Fibroblast of skin of left biceps (primary cell): ENCODE measurements at places on chromosomes 3 and 15.

GRCh38 chr3:30102356-30102755 is 504.0 kb upstream of the TGFBR2 start:
- DNase-seq: no peak

DNA sequence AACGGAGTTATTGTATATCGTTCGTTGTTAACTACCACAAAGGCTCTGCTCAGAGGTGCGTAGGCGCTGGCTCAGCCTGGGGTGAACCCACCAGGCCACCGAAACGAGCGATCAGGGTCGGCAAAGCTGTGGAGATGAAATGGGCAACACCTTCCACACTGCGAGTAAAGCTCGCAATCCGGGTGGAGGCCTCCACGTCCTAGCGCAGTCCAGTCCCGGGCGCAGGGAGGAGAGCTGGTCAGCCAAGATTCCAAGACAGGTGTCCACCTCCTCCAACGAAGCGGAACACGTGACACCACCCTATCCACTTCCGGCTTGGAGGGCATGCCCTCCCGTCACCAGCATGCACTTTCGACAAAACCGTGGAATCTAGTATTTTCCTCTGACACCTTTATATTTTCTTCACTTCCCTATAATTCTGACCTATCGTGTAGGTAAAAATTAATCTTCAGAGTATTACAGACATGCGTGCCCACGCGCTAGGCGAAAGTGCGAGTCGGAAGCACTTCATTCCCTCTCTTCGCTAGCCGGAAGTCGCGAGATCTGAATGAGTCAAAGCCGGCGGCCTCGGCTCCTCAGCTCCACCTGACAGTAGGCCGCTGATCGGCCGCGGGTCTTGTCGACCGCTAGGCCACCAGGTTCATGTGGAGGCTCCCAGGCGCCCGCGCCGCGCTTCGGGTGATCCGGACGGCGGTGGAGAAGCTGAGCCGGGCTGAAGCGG is at the start of gene PDE12:
Gene PDE12, plus strand, starts transcription at position 537 of the 721 bp plus-strand sequence. Its CDS starts 106 bp downstream, at position 643.
- DNase-seq: peak; percentile 81

DNA sequence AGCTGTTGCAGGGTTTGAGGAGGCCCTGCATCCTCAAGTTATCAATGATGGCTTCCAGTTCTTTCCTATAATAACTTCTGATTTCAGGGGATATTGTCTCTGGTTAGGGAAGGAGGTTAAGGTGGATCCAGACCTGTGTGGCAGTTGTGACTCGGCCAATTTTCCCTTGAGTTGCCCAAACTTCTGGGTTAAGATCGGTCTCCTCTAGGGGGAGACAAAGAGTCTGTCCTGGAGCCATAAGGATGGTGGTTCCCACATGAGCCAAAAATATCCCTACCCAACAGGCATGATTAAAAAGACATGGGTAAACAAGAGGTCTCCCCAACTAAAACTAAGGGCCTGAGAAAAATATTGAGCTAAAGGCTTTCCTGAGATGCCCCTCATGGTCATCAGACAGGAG is 227.5 kb upstream of the MDFIC2 start:
- DNase-seq: no peak

- no peak for DNase-seq
These were observed 6.7 kb downstream of the CA12 start for GRCh38 chr15:63374686-63375520.

DNA sequence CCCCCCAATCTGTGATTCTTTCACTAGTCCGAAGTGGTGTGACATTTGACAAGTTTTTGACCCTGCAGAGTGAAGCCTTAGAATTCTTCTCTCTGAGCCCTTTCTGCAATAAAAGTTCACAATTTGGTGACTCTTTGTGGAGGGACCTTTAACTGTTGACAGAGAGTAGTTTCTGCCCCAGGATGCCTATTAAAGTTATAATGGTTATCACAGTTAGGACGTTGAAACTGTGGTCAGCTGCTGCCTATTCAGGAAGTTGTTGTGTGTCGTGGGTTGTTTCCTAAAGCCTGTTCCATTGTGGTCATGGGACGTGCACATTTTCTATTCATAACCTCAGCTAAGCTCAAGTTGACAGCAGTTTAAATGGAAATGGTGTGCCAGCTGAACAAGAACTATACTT is 274.5 kb downstream of the NEK10 start:
- no peak for DNase-seq

DNA sequence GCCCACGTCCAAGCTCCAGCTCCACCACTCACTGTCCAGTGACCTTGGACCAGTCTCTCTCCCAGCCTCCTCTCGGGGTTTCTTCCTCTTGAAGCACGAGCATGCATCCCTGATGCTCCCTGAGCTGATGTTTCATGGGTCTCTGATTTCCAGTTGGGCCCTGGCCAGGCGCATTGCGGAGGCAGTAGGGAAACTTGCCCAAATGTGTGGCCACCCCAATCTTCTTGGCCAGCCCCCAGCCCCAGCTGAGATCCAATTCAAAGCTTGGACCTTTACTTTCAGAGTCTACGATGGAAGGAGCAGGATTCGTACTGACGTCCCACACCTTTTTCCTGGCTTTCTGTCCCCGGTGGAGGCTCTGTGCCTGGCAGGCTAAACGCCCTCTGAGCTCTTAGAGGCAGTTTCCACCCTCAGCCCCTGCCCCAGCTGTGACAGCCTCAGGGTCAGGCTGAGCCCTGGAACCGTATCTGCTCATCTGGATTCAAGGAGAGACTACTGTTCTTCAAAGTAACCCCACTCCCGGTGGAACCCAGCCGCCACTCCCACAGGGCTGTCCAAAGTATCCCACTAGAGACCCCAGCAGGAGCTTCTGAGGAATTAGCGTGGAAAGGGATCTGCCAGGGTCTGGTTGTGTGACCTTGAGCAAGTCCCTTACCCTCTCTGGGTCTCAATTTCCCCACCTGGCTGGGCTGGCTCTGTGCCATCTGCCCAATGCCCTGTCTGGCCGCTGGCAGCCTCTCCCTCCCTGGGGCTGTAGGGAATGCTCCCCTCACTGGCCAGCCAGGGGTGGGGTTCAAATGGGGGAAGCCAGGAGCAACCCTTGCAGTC is 37.4 kb downstream of the CPN2 start:
- DNase-seq: no peak

GRCh38 chr3:77370413-77370812 is 330.5 kb downstream of the ROBO2 start:
- peak; percentile 58 for DNase-seq

DNA sequence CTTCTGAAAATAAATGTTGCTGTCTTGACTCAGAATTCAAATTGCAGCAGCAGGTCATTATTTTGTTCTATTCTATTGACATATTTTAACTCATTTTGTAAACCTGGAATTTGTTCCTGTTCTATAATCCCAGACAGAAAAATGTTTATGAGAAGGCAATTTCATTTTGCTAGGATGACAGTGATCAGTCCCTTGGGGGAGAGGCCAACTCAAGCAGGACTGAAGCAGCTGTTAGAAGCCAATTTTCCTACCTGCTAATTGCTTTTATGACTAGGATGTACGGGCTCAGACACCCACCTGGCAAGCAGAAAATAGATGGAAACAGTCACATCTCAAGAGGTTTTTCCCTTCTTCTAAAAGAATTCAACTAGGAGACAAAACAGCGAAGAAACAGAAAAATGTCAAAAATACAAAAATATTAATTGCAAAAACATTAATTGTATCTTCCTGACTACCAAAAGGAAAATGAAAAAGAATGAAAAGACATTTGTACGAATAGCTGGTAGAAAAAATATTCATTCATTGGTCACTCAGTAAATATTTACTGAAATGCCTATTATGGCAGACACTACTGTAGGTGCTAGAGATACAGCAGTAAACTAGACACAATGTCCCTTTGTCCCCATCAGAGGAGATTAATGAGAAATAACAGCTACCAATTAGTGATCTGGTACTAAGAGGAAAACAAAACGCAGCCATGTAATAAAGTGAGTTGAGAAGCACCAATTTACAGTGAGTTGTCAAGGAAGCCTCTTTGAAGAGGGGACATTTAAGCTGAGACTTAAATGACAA is 73.5 kb downstream of the PEAK1 start:
- no peak for DNase-seq

- no peak for DNase-seq
These were observed 127.1 kb downstream of the ASB7 start for GRCh38 chr15:100729461-100729860.

DNA sequence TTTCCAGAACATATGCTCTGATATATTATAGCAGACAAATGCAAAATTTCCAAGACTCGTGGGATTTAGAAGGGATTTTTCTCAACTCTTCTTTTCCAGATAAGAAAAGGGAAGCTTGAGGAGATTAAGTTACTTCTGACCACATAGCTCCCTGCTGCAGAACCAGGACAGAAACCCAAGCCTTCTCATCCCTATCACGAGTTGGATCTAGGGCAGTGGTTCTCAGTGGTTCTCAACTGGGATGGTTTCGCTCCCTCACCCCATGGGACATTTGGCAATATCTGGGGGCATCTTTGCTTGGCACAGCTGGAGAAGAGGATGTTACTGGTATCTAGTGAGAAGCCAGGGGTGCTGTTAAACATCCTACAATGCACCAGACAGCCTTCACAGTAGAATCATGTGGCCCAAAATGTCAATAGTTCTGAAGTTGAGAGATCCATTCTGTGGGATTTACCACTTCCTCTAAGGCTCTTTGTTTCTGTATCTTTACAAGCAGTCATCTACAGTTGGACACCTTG is 64.2 kb downstream of the LIPC start:
- DNase-seq: no peak

GRCh38 chr3:152196782-152197181 is 71.9 kb upstream of the MBNL1 start:
- no peak for DNase-seq

GRCh38 chr3:12828751-12829150 is 12.6 kb downstream of the RPL32 start:
- DNase-seq: no peak

- DNase-seq: no peak
These were observed 8.2 kb downstream of the CBLB start for GRCh38 chr3:105860641-105861040.

DNA sequence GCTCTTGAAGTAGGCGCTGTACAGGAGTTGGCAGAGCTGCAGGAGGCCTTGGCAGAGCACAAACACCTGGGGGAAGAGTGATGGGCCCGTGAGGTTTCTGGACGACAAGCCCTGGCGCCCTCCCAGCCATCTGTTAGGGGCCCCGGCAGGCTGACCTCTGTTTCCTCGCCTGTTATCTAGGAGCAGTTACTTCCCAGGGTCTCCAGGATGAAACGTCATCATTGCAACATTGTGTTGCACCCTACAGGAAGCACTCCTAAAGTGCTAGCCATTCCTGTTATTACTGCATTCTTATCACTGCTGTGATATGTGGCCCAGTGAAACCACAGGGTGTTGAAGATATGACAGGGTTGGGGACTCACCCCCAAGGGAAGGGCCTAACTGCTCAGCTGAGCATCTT is 50.2 kb downstream of the SLCO2A1 start:
- no peak for DNase-seq

DNA sequence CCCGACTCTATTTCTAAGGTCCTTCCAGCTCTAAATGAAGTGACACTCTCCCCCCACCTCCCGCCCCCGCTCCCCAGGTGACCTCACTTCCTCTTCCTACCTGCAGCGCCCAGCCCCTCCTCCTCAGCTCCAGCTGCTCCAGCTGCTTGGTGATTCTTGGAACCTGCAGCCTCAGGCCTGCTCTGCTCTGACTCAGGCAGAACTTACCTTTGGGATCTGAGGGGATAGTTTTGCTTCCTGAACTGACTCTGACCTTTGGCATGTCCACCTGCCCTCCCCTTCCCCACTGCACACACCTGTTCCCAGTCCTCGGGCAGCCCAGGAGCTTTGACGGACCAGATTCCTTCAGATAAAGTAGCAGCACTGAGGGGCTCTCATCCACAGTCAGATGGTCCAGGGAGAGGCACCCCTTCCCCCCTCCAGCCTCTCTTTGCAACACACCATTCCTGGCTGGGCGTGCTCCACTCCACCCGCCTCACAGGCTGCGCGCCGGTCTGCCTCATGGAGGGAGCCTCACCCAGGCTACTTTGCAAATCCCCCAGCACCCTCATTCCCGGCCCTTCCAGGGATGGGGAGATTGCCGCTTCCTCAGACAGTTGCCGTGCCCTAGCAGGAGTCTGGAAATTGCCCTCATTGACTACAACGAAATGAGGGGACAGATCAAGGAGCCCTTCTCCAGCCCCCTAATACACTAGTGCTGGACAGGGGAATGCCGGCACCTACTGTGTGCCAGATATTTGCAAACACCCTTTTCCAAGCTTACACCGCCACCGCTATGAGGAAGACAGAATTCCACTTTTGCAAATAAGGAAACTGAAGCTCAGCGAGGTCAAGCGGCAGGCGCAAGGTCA is 692 bp upstream of the C15orf39 start:
- no peak for DNase-seq

- DNase-seq: no peak
These were observed 762.3 kb downstream of the TUSC7 start for GRCh38 chr3:117471831-117472230.

GRCh38 chr3:190302212-190302867 is 19.9 kb downstream of the CLDN1 start:
- no peak for DNase-seq

DNA sequence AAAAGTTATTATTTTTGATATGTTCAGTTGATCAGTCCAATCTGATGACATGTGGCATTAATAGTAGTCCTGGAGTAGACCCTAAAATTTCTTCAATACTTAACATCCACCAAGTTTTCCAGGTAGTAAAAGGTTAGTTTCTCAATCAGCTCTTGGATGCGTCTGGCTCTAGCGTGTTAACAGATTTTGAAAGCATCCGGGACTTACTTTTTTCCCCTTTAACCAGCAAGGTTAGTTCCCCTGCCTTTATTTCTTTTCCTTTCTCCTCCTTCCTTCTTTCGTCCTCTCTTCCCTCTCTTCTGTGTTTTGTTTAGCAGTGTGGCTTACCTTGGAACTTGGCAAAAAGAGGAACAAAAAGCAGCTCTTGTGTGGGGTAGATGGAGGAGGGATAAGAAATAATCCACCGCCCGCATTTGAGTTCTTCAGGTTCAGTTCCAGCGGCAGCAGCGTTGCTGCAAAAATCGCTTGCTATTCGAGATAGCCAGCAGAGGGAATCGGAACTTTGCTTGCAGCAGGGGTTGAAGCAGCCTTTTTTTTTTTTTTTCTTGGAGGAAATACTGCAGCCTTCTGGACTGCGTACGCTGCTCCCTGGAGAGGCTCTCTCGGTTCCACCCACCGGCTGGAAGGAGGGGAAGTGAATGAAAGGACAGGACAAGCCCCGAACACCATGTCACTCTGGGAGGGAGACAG is at the start of gene RBMS3:
Gene RBMS3, plus strand, starts transcription at position 668 of the 690 bp plus-strand sequence.
- peak; percentile 92 for DNase-seq

- no peak for DNase-seq
These were observed 80.6 kb upstream of the BHLHE40 start for GRCh38 chr3:4898454-4899313.

GRCh38 chr15:23642413-23643044 is 5.1 kb downstream of the MAGEL2 start:
- peak; percentile 21 for DNase-seq

GRCh38 chr15:75449585-75450306 is 1.7 kb downstream of the SIN3A start:
- DNase-seq: no peak

GRCh38 chr15:56199038-56199437 is 44.6 kb downstream of the RFX7 start:
- no peak for DNase-seq

DNA sequence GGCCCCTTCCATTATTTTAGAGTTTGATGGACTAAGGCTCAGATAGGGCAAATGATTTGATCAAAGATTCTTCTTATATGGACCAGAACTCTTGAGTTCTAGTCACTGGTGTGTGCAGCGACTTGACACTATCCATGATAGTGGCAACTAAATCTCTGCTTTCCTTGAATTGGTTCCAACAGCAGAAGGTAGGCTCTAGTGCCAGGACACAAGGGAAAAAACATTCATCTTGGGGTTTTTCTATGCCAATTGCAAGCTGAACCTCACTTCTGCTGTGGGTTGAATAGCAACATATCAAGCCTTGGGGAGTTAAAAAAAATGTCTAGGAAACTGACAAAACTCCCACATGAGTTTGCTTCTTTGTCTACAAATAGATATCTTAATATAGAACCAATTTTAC is 35.1 kb downstream of the CTXND1 start:
- DNase-seq: no peak
